Endothelial cell of umbilical vein (primary cell): ENCODE measurements at places on chromosomes 1 and 21. TPM values are rescaled to one million over a fixed set of nuclear protein-coding genes. Genes with fewer than 3 reads are reported as not detected.

FCGR3A gene
- total RNA-seq, result not detected in 2 replicates

EDN2 gene
- total RNA-seq, result not detected in 2 replicates

VHLL gene
- 0.73 TPM in 1 of 2 replicates, not detected in the other for total RNA-seq

SYT6 gene
- not detected in 2 replicates for total RNA-seq

CATSPER4 gene
- total RNA-seq, result not detected in 2 replicates

SLC9C2 gene
- total RNA-seq, result 0.15 TPM in 1 of 2 replicates, not detected in the other

NDUFS5 gene
- 325 and 327 TPM in 2 replicates for total RNA-seq

FCRL4 gene
- total RNA-seq, result not detected in 2 replicates

PRAMEF15 gene
- total RNA-seq, result not detected in 2 replicates

DNA sequence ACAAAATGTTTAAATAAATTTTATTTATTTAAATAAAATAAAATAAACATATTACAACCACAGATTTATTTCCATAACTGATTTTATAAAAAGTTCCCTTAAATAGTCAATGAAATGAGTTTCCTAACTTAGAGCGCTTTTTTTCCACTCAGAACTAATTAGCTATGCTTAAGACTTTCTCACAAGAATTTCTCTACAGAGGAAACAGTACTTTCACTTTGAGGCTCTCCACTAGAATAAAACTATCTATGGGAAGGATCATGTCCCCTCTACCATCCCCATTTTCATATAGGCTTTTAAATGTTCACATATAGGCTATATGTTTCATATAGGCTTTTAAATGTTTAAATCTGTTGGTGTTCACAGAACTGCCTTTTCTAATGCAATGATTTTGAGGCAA is 40.0 kb upstream of the DPH5 start:
- H3K27ac ChIP-seq, result no peak overlapping the region
- no peak overlapping the region for H3K4me3 ChIP-seq
- H3K36me3 ChIP-seq, result no peaks in the 10 kb centered on the region
- no peaks in the 10 kb centered on the region for H3K4me1 ChIP-seq
- no peaks in the 10 kb centered on the region for H3K27me3 ChIP-seq
- no peak for DNase-seq

- peak within 1 kb of the TSS; percentile 77 for H3K4me3 ChIP-seq
- no peak within 1 kb of the TSS for H3K27ac ChIP-seq
- peak; percentile 80 for DNase-seq
- peaks cover 18% of the 10 kb centered on the region for H3K4me1 ChIP-seq
- no peaks in the 10 kb centered on the region for H3K27me3 ChIP-seq
Observed at GRCh38 chr1:9823943-9824701, at the start of gene CLSTN1. Gene CLSTN1, minus strand, starts transcription at chr1:9823965. Its CDS starts 232 bp downstream, at chr1:9823733.

DNA sequence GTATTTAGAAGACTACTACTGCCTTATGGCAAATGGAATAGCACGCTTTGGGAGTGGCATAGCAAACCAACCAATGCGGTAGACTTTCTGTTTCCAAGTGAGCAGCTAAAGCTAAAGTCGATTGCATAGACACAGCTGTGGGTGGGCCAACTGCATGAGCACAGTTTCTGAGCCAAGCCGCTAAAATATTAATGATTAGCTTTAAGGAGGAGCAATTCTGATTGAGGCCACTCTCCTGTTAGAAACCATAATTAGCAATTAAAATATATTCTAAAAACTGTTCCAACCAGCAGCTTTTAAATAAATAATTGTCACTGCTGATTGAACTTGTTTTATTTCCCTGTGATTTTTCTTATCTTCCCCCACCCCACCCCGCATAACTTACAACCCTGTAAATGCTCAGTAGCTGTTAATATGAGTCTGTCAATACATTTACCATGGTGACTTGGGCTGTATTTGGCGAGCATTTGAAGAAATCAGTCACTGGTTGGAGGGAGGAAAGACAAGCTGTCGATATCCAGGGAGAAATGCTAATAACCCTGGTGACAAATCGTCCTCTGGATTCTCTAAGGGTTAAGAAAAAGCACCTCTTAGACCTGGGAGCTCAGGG is 32.2 kb downstream of the RNF220 start:
- no peak for DNase-seq
- peaks cover 7% of the 10 kb centered on the region for H3K27me3 ChIP-seq
- peaks cover 7% of the 10 kb centered on the region for H3K4me1 ChIP-seq
- no peak overlapping the region for H3K27ac ChIP-seq
- H3K4me3 ChIP-seq, result no peak overlapping the region

DNA sequence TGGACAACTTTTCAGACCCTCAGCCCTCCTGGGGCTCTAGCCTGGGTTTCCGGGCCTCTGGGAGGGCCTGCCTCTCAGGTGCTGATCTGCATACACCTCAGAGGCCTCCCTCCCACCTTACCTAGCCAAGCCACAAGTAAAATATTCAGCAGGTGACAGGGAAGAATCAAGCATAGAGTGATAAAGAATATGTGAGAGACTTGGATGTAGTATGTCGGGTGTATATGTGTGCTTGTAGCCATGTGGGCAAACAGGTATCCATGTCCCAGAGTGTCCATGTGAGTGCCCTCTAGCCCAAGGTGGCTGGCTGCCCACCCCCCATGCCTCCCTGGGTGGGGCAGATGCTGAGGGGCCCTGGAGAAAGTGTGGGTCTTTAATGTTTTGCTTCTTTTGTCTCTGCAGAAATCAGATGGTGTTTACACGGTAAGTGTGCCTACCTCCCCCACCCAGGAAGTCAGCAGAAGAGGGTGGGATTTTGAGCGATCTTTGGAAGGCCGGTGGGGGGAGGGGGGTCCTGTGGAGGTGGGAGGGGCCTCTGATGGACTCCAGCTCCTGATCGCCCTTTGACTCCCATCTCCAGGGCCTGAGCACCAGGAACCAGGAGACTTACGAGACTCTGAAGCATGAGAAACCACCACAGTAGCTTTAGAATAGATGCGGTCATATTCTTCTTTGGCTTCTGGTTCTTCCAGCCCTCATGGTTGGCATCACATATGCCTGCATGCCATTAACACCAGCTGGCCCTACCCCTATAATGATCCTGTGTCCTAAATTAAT is 3.4 kb downstream of the FCER1G start:
- H3K4me1 ChIP-seq, result peaks cover 11% of the 10 kb centered on the region
- no peak overlapping the region for H3K4me3 ChIP-seq
- H3K27ac ChIP-seq, result no peak overlapping the region

DNA sequence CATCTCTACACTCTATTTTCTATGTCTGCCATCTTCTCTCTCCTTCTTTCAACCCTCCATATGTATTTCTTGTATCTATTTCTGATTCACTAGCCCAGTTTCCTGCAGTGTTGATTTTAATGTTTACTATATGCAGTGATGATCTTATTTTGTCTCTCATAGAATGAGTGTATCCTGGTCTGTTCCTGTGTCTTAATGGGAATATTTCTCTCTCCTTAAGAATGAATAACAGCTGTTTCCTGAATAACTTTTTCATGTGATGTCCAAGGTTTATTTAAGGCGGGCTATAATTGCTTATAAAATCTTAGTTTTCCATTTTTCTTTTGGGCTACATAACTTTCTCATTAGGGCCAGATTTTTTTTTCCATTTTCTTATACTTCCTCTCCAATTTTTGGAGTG is 144.5 kb downstream of the C1orf21 start:
- H3K27me3 ChIP-seq, result no peaks in the 10 kb centered on the region
- H3K36me3 ChIP-seq, result no peaks in the 10 kb centered on the region
- H3K27ac ChIP-seq, result no peak overlapping the region

DNA sequence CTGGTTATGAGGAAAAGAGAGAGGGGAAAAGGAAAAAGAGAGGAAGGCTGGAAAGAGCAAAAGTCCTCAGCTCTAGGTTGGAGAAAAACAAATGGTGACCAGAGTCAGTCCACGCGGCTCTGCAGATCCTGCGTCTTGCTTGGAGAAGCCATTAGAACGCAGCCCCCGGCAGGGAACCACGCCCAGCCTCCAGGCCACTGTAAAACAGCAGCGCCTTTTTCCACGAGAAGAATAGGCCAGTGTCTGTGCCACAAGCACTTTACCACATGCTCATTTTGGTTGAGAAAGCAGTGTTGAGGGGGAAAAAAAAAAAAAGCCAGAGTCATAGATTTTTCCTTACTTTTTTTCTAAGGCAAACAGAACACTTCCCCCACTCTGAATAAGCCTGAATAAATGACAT is 846.9 kb upstream of the ADAMTS5 start:
- DNase-seq, result no peak
- no peaks in the 10 kb centered on the region for H3K4me1 ChIP-seq
- H3K36me3 ChIP-seq, result no peaks in the 10 kb centered on the region
- no peaks in the 10 kb centered on the region for H3K27me3 ChIP-seq
- H3K4me3 ChIP-seq, result no peak overlapping the region

DNA sequence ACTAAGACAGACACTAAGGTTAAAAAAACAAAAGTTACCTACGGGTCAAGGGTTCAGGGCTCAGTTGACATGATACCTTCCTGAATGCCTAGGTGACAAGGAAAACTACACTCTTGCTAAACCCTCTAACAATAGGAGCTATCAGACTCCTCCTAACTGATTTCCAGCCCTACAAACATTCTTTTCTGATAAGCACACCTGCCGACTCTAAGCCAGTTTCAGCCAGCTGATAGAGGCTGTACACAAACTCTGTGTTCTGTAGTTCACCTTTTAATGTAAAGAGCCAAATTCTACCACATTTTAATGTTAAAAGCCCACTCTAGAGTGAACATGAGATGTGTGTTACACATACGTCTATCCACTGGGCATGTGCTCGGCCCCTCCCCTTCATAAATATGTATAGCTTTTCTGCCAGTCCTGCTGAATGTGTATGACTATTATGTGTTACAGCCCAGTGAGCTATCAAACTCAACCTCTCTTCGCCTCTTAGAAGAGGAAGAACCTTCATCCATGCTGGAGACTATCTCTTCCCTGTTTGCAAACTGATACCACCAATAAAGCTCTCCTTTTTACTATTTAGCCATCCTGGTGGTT is 40.0 kb upstream of the FAM163A start:
- H3K36me3 ChIP-seq, result no peaks in the 10 kb centered on the region
- H3K4me1 ChIP-seq, result peaks cover under 1% of the 10 kb centered on the region
- H3K27ac ChIP-seq, result no peak overlapping the region
- H3K27me3 ChIP-seq, result peaks cover 7% of the 10 kb centered on the region

- no peak for DNase-seq
- H3K36me3 ChIP-seq, result no peaks in the 10 kb centered on the region
- H3K27ac ChIP-seq, result no peak overlapping the region
- H3K4me1 ChIP-seq, result peaks cover 9% of the 10 kb centered on the region
- no peaks in the 10 kb centered on the region for H3K27me3 ChIP-seq
Observed at GRCh38 chr1:119715542-119715941, 3.8 kb downstream of the PHGDH start.
